Activated T-cell treated with anti-CD3 and anti-CD28 coated beads for 24 hours (primary cell): ENCODE measurements at places on chromosomes 16 and 17.

DNA sequence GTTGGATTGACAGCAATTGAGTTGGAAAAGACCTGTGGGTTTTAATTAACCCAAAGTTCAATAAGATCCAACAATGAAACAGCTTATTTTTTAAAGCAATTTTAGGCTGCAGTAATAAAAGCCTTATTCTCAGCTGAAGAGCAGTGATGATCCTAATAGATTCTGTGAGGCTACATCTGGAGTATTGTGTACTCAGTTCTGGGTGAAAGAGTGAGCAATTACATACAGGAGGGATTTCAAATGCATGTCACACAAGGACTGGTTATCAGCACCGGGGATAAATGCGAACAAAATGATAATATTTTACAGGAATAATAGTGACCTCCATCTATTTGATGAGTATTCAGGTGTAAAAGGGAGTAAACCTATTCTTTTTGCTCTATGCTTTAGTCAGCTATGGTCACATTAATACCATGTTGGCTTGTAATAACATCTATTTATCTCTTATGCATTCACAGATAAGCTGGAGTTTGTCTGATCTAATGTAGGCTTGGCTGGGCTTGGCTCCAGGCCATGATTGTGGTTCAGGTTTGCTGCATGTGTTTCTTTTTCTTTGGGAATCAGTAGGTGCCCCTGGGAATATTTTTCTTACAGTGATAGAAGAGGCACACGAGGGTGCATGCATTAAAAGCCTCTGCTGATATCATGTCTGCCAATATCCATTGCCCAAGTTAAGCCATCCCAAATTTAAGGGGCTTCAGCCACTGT lies 22.2 kb upstream of the TOX3 start:
- no peak for DNase-seq

- no peak for DNase-seq
These were observed 16.7 kb upstream of the BLMH start for GRCh38 chr17:30308406-30308805.

DNA sequence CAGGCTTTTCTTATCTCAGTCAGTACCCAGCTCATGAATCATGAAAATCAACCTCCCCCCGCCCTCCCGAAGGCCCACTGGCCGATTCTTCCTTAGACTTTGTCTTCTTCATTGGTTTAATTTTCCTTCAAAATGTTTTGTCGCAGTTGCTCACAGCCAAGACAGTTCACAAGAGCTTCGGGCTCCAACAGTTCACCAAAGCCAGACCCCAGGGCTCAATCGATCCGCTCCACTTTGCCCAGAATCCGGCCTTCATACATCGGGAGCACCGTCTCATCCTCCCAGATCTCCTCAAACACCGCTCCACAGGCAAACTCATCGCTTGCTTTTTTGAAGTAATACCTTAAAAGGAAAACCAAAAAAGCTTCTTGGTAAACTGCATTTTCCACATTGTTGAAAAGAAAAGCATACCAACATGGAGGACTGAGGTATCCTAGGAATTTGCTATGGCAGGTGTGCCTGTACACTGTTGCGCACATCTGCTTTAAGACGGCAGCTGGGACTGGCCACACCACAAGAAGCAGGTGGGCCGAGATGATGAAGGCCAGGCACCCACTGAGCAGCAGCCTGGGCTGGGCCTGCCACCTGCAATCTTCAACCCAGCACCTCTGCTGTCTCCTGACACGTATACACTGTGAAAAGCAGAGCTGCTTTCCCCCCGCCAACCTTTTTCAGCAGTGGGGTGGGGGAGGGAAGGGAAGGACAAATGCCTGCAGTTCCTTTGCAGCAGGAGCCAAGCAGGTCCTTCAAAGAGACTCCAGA lies 31.5 kb downstream of the AXIN2 start:
- DNase-seq: no peak

DNA sequence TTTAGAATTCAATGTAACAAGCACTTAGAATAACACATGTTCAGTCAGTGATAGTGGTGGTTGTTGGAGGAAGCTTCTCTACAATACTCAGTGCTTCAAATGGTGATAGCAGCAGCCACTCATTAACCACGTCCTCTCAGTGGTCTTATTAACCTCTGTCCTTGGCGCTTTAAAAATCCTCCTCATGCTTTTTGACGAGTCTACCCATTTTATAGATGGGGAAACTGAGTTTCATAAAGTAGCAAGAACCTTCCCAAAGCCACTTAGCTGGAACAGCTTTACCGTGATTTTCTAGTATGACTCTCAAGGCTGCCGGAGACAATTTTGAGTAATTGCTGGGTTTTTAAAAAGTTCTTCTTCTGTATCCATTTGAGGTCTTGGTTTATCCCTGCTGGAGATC lies 47.4 kb downstream of the PLCG2 start:
- DNase-seq: no peak

DNA sequence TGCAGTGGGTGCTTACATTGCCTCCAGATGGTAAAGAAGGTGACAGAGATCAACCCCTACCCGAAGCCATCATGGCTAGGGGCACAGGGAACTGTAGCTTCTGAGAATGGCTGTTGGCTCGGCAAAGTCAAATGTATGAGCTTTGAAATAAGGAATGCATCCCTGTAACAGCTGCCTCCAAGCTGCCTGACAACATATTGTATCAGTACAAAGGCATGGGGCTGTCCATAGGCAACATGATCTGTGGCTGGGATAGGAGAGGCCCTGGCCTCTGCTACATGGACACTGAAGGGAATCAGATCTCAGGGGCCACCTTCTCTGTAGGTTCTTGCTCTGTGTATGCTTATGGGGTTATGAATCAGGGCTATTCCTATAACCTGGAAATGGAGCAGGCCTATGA lies 119.2 kb upstream of the NETO2 start:
- DNase-seq: no peak

DNA sequence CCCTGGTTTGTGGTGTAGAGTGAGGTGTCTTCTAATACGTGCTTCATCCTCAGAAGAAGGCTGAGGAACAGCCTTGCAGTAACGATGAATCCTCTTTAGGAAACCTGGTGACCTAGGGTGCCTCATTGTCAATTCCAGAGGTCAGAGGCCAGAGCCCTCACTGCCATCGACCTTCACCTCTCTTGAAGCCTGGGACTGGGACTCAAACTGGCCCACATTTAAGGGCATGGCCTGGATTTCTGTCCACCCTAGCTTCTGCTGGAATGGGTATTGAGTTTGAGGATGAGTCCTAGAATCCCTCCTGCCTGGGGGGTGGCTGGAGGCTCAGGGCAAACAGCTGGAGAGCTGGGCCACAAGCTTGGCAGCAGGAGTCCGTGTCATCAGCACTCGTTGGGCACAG lies 38.6 kb downstream of the ELAC2 start:
- no peak for DNase-seq

GRCh38 chr17:79080761-79081290 lies 6.2 kb downstream of the ENGASE start:
- DNase-seq: no peak

GRCh38 chr16:11914210-11915113 lies 1.3 kb downstream of the GSPT1 start:
- DNase-seq: peak; percentile 12

- DNase-seq: no peak
These were observed 79.3 kb upstream of the HSBP1 start for GRCh38 chr16:83728492-83728891.

DNA sequence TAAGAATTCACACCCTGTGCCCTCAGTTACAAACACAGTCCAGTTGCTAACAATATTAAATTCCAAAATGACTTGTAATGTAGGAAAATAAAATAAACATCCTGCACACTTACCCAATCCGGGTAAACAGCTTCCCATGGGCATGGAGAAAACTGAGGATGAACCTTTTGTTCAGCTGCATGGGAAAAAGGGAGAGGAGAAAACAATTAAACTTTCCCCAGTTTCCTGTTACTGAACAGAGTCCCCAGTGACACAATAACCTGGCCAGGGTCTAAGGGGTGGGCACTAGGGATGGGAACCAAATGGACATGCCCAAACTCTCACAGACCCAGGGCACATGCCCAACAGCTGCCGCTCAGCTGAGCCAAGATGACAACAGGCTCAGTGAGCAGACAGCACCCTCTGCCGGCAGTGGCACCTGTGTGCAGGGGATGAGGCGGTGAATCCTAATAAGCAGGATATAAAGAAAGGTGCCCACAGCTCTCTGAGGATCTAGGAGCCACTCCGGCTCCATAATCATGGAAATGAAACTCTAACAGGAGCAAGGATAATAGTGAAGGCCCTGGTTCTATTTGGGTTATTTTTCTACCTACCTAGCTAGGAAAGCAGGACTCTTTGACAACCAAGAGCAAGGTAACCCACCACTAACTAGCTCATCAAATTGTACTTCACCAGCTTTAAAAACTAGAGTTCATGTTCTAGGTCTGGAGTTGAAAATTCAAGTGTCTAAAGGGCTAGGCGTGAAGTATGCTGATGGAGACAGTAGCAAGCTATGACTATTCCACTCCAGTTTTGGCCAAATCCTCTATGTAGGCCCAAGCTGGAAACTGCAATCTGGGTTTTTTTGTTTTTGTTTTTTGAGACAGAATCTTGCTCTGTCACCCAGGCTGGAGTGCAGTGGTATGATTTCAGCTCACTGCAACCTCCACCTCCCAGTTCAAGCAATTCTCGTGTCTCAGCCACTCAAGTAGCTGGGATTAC lies 58.8 kb downstream of the SMG6 start:
- DNase-seq: peak; percentile 77

- DNase-seq: no peak
These were observed 4.9 kb upstream of the IL32 start for GRCh38 chr16:3060339-3061127.

DNA sequence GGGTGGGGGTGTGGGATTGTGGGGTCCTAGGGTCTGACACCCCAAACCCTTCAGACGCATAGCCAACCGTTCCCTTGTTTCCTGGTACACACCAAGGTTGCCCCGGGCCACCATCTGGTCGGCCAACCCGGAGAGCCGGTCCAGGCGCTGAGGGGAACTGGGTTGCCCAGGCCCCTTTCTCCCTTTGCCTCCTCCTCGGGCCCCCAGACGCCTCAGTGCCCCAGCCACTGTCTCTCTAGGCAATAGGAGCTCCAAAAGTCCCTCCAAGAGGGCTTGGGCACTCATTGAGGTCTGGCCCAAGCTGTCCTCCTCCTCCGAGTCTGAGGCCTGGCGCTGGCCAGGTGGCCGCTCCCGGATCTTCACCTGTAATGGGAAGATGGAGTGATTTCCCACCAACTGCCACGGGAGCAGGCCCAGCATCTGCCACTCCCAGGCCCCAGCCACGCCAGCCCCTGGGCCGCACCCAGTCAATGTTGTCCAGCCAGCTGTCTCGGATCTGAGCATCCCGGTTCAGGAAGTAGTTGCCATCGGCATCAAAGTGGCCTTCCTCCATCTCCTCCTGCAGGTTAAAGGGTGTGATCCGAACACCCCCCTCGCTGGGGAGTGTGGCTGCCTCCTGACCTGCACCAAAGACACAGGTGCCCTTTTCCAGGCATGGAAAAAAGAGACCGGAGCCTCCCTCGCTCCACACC lies 1.5 kb downstream of the CD2BP2 start:
- no peak for DNase-seq

DNA sequence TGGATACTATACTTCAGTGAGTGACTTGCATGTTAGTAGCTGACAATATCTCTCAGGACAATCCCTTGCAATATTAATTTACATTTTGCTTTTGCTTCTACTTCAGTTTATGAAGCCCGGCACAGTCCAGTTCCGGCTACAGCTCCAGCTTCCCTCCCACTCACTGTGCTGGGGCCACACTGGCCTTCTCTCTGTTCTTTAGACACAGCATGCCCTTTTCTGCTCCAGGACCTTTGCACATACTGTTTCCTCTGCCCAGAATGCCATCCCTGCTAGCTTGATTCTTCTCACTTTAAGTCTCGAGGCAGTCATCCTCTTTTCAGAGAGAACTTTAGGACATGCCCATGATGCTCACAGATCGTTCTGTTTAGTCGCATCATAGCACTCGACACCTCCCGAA lies 25.5 kb upstream of the LRRC75A start:
- no peak for DNase-seq

- no peak for DNase-seq
These were observed 10.2 kb downstream of the CDH5 start for GRCh38 chr16:66376577-66377305.

GRCh38 chr17:70820276-70820675 lies 650.9 kb downstream of the KCNJ2 start:
- DNase-seq: no peak

GRCh38 chr16:23274968-23275367 lies 27.1 kb upstream of the SCNN1B start:
- no peak for DNase-seq

DNA sequence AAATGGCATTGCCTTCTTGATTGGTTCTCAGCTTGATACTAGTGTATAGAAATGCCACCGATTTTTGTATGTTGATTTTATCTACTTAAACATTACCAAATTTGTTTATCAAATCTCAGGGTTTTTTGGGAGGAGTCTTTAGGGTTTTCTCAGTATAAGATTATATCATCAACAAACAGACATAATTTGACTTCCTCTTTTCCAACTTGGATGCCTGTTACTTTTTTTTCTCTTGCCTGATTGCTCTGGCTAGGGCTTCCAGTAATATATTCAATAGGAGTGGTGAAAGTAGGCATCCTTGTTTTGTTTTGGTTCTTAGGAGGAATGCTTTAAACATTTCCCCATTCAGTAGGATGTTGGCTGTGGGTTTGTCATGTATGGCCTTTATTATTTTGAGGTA lies 29.1 kb downstream of the EFCAB13 start:
- DNase-seq: no peak

DNA sequence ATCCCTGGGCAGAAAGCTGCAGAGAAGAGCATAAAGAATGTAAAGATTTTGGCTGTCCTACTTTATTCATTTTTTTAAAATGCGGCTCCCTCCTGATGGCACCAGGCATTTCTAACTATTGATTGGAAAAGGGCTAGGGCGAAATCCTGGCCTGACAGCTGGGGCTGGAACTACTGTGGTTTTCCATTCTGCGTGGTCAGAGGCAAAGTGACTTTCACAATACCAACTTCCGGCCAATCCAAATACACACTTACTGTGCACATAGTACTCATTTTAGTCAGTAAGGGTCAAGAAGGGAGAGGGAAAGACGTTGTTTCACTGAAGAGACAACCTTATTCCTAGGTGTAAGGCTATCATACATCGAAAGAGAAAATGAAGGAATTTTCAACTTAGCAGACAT lies 113.8 kb upstream of the PMFBP1 start:
- DNase-seq: no peak

DNA sequence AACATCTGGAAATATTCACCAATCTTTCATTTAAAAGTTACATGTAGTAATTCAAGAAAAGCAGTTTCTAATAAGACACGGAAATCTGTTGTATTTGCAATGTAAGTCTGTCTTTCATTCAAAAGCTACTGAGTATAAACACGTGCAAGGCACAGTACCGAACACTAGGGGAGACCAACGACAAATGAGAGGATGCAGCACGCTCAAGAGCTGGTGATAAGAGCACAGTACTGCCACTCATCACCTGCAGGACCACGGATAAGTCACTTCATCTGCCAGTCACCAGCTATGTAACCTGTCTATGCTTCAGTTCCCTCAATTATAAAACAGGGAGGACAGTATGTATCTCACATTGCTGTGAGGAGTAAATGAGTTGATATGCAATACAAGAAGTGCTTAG lies 67.1 kb downstream of the CLEC18A start:
- peak; percentile 18 for DNase-seq

GRCh38 chr17:41811549-41812380 lies at the start of gene P3H4:
Gene P3H4, minus strand, starts transcription at chr17:41811949. Its CDS starts 34 bp downstream, at chr17:41811915.
- DNase-seq: peak; percentile 54

GRCh38 chr16:89582614-89583196 lies 7.1 kb downstream of the CPNE7 start:
- no peak for DNase-seq

- DNase-seq: no peak
These were observed 51.5 kb downstream of the GPRC5B start for GRCh38 chr16:19833176-19833575.
